ENCODE measurements at places on chromosomes 11 and 22. TPM values are rescaled to one million over a fixed set of nuclear protein-coding genes. Genes with fewer than 3 reads are reported as not detected.

- DNase-seq: no peak
- no peaks in the 10 kb centered on the region for H3K27me3 ChIP-seq
- H3K4me1 ChIP-seq: peaks cover 10% of the 10 kb centered on the region
- H3K36me3 ChIP-seq: no peaks in the 10 kb centered on the region
These were observed 17.5 kb downstream of the TSSC4 start for GRCh38 chr11:2417856-2418692.

DNA sequence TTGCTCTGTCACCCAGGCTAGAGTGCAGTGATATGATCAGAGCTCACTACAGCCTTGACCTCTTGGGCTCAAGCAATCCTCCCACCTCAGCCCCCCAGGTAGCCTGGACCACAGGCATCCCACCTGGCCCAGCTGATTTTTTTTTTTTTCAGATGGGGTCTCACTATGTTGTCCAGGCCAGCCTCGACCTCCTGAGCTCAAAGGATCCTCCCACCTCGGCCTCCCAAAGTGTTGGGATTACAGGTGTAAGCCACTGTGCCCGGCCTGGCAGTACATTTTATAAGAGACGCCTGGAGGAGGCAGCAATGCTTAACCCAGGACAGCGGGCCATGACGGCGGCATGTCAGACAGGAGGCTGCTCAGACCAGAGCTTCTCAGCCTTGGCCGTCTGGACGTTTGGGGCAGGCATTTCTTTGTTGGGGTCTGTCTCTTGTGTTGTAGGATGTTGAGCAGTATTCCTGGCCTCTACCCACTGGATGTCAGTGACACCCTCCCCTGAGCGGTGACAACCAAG, 4.3 kb downstream of the LGALS2 start:
- no peak overlapping the region for H3K4me3 ChIP-seq
- no peak for DNase-seq
- peaks cover 3% of the 10 kb centered on the region for H3K4me1 ChIP-seq
- no peaks in the 10 kb centered on the region for H3K36me3 ChIP-seq

- H3K27me3 ChIP-seq: no peaks in the 10 kb centered on the region
- no peaks in the 10 kb centered on the region for H3K4me1 ChIP-seq
- H3K4me3 ChIP-seq: no peak overlapping the region
These were observed 514.7 kb upstream of the CHORDC1 start for GRCh38 chr11:90737444-90738050.

- no peaks in the 10 kb centered on the region for H3K4me1 ChIP-seq
- H3K27me3 ChIP-seq: no peaks in the 10 kb centered on the region
- H3K4me3 ChIP-seq: no peak overlapping the region
- DNase-seq: no peak
These were observed 127.4 kb downstream of the SLC17A6 start for GRCh38 chr11:22465620-22466019.

DNA sequence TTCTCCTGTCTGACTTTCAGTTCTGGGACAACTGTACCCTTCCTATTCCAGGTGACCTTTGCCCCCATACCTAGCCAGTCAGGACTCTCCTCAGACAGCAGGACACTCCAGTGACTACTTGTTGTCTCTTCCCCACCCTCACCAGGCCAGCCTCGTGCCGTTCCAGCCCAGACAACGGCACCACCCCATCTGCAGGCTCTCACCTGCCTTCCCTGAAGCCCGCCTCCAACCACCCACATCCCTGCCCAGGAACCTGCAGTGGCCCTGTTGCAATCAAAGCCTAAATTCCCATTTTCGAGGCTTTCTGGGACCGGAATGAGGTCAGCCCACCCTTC, 3.7 kb downstream of the IL2RB start:
- peak overlapping the region; percentile 84 for H3K27ac ChIP-seq
- H3K4me1 ChIP-seq: peaks cover 46% of the 10 kb centered on the region
- DNase-seq: no peak
- no peaks in the 10 kb centered on the region for H3K27me3 ChIP-seq
- peaks cover 28% of the 10 kb centered on the region for H3K36me3 ChIP-seq

Gene GPR83
- total RNA-seq: 0.10 TPM

Gene CRYBA4
- not detected for total RNA-seq

All from naive thymus-derived CD4-positive, alpha-beta T cell (primary cell).